Tongue (tissue), 3 donors: ENCODE measurements at places on chromosomes 5 and 9. TPM values are rescaled to one million over a fixed set of nuclear protein-coding genes. Genes with fewer than 3 reads are reported as not detected.
A peak's percentile ranks its signal among the peaks of the same experiment; 100 is the strongest.

DNA sequence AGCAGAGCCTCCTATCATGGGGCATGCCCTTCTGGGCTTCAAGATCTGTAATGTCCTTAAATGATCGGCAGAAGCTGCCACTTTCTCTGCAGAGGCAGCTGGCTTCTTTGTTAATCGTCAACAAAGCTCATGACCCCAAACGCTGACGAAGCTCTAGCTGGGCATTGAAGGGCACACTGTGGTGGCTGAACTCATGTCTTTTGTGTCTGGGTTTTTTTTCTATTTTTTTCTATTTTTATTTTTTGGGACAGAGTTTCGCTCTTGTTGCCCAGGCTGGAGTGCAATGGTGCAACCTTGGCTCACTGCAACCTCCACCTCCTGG, 65.2 kb upstream of the ASS1 start:
- DNase-seq = no peak

DNA sequence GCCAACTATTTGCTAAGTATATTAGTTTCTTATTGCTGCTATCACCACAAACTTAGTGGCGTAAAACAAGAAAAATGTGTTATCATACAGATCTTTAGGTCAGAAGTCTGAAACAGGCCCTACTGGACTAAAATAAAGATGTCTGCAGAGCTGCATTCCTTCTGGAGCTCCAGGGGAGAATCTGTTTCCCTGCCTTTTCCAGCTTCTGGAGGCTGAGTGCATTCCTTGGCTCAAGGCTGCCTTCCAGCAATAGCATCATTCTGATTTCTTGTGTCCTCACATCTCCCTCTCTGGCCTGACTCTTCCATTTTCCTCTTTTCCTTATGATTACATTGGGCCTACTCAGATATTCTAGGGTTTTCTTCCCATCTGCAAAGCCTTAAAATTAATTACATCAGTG, 15.9 kb downstream of the MAN2A1 start:
- DNase-seq = no peak

GRCh38 chr9:130172161-130172857, at the start of gene NCS1:
NCS1 (plus strand) TSS chr9:130172404; CDS start chr9:130172664, 260 bp downstream.
- DNase-seq = peak; percentile 89

DNA sequence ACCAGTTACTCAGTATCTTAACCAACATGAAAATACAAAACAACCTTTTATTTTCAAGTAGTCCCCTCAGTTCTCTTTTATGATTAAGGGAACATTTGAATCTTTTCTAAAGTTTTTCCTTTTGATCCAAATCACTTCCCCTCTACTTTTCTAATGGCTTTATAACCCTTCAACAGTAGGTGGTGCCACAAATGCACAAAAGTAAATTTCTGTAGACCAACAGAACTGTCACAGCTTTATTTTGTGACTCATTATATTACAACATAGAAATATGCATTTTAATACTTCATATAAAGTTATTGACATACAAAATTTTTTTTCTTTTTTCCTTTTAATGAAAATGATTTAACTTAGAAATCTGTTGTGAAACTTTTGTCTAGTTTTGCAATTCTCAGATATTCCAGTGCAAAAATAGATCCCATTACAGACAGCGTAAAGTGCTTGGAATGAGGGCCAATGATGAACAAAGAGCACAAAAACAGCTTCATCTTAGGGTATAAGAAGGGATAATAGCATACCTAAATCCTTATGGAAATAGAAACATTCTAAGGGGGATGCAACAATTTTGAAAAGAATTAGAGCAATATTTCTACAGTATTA, 17.0 kb downstream of the NIPSNAP3B start:
- peak; percentile 62 for DNase-seq

GRCh38 chr5:177370488-177371119, 12.9 kb downstream of the RGS14 start:
- peak; percentile 83 for DNase-seq

- no peak for DNase-seq
Observed at GRCh38 chr9:85136987-85137386, 467.5 kb downstream of the NTRK2 start.

DNA sequence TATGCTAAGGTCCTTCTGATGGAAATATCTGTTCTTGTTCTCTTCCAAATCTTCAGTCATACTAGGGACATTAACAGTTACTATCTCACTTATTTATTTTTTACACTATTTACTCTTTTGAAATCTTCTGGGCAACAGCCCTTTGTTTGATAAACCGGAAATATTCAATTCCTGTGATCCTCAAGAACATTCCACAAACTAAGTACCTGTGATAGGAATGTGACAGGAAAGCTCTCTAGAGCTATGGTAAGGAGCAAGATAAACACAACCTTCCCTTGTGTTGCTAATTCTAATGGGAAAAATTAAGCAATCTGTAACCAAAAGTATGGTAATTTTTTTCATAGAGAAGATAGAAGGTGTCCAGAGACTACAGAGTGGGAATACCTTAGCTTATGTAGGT, 22.0 kb upstream of the ANKRD34B start:
- DNase-seq = no peak

GRCh38 chr5:113367586-113367985, 67.2 kb downstream of the TSSK1B start:
- DNase-seq = no peak

DNA sequence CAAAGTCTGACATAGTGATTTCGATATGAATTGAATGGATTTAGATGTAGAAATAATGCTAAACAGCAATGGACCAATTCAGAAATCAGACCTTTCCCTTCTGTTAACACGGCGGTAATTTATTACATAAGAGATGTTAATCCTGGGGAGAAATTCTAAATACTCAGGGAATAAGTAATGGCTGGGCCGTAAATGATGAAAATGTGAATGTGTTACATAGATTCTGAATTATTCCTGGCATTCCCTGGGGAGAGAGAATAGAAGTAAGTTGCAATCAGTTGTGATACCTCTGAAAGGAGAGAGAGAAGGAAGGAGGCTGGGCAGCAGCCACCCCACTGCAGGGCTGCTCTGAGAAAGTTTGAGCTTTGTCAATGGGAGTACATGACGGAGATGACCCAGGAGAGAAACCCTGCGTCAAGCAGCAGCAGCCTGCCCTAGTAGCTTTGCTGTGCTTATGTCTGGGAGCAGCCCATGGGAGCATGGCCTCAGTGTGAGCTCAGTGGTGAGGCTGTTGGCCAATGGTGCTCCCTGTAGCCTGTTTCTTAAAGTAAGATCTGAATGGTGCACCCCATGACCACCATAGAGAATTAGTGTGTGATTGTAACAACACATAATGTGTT, 420.1 kb downstream of the MTRR start:
- DNase-seq = no peak

- peak; percentile 85 for DNase-seq
Observed at GRCh38 chr9:125558453-125559092, 148.4 kb downstream of the MAPKAP1 start.

DNA sequence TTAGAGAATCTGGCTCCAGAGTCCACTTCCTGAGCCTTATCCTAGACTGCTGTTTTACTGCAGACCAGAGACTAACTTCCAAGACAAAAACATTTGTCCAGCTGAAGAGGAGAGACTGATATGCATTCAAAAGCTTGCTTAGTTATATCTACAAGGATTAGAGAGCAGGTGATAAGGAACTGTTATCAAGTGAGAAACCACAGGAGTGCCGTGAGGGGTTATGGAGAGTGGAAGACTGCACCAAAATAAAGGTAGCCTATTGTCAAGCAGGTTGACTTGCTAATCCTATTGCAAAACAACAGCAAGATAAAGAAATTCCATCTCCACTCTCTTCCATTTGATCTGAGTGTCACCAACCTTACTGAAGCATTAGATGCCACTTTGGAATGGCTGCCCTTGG, 139.1 kb downstream of the SCAMP1 start:
- DNase-seq = no peak

LECT2 gene
- total RNA-seq = not detected

AUH gene
- 43.8 TPM for total RNA-seq

SMIM23 gene
- not detected for total RNA-seq

FBP2 gene
- total RNA-seq = 83.0 TPM

PTGDS gene
- total RNA-seq = 10.2 TPM

SPATA31E1 gene
- not detected for total RNA-seq
